ENCODE measurements at places on chromosomes 2 and 18.

- DNase-seq: peak; percentile 55
These were observed 1.8 kb downstream of the ZFP36L2 start for GRCh38 chr2:43224571-43225092.

GRCh38 chr2:142286618-142287017, 155.8 kb upstream of the LRP1B start:
- DNase-seq: no peak

GRCh38 chr2:26976237-26976636, 5.8 kb downstream of the MAPRE3 start:
- no peak for DNase-seq

GRCh38 chr2:160227293-160227915, 27.3 kb upstream of the ITGB6 start:
- no peak for DNase-seq

DNA sequence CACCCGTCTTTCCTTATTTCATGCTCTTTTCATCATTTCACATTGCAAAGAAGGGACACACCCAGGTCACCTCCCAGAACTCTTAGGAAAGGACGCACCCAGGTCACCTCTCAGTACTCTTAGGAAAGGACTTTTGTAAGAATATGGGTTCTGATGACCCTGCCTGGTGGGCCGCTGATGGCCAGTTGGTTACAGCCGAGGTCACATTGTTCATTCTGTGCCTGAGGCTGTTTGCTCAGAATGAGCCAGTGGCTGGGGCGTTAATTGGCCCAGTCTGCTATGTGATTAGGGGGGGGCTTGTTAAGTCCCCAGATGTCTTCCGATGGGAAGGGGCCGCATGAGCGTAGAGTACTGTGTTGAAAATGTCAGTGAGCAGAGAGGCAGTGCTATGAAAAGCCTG, 9.4 kb downstream of the MLPH start:
- no peak for DNase-seq

DNA sequence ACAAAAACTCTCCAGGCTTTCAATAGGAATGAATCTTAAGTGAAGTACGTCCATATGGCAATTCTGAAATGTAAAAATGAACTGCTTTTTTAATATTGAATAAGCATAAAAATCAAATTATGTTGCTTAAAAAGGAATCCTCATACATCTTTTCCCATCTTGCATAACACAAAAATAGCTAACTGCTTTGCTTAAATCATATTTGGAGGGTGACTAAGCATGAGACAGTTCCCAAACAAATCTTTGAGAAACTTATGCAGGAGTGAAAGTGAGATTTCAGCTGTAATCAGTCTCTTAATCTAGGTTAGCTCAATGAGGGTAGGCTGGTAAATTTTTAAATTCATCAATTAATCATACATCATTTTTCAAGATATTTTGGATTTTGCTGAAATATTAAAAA, 111.5 kb downstream of the MBD5 start:
- no peak for DNase-seq

DNA sequence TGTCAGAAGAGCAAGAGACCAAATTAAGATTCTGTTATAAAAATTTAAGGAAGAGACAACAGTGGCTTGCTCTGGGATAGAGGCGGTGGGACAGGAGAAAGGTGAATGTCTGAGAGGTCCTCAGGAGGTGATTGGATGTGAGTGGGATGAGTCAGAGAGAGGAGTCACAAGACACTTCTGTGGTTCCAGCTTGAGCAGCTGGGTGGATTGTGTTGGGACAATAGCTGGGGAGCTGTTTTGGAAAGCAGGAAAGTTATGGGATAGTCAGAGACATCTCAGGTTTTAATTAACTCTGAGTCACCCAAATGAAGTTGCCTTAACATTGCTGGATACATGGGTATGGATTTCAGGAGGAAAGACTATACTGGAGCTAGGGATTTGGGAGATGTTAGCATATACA, 218.0 kb upstream of the TRIB2 start:
- DNase-seq: no peak

GRCh38 chr2:95014126-95014708, 11.3 kb upstream of the MAL start:
- no peak for DNase-seq

DNA sequence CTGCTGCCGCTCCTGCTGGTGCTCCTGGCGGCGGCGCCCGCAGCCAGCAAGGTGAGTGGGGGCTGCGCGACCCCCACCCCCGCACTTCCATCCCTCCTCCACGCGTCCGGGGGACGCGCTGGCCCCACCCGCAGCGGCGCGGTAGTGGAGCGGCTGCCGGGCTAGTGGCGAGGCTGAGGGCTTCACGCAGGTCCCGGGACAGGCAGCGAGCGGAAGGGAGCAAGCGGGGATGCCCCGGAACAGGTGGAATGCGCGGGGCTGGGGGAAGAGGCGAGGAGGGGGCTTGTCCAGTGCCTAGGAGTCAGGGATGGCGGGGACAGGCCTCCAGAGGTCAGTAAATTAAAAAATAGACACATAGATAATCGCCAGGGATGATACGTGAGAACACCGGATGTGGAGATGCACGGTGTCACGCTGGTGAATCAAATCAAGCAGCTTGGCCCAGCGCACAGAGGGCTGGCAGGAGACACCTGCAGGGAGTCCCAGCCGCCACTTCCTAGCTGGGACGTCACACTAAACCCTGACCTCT, 403 bp downstream of the COL4A3 start:
- DNase-seq: no peak

DNA sequence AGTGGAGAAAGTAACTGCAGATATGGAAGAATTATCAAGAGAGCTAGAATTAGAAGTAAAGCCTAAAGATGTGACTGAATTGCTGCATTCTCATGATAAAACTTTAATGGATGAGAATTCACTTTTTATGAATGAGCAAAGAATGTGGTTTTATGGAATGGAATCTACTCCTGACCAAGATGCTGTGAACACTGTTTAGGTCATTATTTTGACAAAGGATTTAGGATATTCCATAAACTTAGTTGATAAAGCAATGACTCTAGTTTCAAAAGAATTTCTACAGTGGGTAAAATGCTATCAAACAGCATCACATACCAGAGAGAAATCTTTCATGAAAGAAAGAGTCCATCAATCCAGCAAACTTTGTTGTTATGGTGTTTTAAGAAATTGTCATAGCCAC, 1317.7 kb upstream of the ACVR2A start:
- DNase-seq: no peak

DNA sequence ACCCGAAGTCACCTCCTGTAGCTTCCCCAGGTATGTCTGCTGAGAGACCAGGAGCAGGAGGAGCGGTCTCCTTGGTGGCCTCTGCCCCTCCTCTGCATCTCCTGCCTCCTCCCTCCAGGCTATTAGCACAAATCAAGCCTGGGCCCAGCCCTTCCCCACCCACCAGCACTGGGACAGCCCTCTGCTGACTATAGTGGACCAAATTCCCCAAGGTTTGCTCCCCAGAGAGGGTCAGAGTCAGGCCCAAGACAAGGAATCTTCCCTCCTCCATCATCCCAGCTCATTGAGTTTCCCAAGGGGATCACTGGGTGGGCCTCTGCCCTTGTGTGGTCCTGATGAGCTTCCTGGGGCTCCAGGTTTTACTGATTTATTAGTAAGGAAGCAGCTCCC, 62.1 kb downstream of the EMILIN2 start:
- DNase-seq: no peak

GRCh38 chr18:7511106-7511505, 56.0 kb upstream of the PTPRM start:
- DNase-seq: no peak

GRCh38 chr18:23337599-23338444, 115.3 kb upstream of the RIOK3 start:
- no peak for DNase-seq

DNA sequence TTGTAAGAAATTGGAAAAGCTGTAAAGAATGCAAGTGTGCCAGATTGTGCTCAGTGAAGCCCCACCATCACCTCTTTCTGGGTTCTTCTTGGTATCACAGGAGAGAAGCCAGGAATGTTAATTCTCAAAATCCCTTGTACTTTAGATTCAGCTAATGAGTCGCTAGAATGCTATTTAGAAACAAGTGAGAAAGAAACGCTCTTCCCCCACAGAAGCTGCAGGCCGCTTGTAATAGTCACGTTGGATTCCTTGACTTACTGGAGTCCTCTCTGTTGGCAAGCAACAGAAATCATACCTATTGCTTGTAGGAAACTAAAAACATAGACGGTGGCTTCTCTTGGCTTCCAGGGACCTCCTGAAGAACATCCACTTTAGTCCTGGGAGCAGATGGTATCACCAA, 375.6 kb upstream of the LRATD1 start:
- DNase-seq: no peak

- DNase-seq: no peak
These were observed 750.6 kb upstream of the SALL3 start for GRCh38 chr18:78228974-78229373.

DNA sequence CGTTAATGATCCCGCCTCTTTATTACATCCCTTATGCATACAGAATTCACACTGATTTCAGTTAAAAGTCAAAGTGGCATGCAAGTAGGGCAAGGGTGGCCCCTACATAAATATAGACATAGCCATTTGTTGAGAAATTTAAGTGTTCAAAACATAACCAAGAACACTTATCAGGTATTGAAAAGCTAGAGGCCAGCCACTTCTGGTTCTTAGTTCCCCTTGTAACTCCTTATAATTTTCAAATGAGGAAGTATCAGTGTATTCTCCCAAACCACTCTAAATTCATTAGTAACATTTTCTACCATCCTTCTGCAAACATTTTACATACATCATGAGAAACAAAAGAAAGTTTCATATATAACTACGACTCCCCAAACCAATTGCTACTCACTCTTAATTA, 5.8 kb upstream of the ARL5A start:
- no peak for DNase-seq

DNA sequence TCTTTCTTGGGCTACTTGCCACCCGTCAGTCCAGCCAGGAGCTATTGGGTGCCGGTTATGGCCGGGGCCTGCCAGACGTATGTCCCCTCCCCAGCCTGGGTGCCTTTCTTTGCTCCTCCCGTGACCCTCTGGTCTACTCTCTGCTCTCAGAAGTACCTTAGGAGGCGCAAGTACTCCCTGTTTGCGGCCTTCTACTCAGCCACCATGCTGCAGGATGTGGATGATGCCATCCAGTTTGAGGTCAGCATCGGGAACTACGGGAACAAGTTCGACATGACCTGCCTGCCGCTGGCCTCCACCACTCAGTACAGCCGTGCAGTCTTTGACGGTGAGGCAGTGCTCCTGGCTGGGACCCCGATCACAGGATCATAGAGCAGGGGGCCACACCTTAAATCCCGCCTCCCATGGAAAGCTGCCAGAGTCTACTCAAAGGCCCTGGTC, 99.5 kb downstream of the DYSF start:
- no peak for DNase-seq

GRCh38 chr2:18467749-18468360, 92.6 kb downstream of the RDH14 start:
- DNase-seq: no peak

DNA sequence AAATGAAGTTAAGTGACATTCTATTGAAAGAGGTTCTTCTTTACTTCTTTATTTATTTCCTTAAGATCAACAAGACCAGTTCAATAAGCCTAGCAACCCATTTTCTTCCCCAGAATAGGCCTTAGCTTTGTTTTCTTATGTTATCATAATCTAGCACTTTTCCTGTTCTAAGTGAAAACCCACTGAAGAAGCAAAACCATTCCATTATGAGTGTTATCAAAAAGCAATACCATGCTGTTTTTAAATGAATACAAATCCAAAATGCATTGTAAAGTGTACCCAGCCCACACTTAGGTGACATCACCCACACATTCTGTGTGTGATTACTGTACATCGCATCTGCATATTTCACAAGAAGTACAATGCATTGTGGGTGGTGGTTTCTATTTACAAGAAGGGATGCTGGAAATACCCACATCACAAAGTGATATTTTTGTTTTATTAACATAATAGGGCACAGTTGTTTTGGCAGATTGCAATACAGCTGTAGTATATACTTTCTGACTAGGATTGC, 679.5 kb downstream of the KCNJ3 start:
- no peak for DNase-seq

GRCh38 chr2:59804732-59805131, 748.7 kb downstream of the BCL11A start:
- DNase-seq: no peak

GRCh38 chr2:54059986-54060385, 55.4 kb upstream of the ACYP2 start:
- no peak for DNase-seq

DNA sequence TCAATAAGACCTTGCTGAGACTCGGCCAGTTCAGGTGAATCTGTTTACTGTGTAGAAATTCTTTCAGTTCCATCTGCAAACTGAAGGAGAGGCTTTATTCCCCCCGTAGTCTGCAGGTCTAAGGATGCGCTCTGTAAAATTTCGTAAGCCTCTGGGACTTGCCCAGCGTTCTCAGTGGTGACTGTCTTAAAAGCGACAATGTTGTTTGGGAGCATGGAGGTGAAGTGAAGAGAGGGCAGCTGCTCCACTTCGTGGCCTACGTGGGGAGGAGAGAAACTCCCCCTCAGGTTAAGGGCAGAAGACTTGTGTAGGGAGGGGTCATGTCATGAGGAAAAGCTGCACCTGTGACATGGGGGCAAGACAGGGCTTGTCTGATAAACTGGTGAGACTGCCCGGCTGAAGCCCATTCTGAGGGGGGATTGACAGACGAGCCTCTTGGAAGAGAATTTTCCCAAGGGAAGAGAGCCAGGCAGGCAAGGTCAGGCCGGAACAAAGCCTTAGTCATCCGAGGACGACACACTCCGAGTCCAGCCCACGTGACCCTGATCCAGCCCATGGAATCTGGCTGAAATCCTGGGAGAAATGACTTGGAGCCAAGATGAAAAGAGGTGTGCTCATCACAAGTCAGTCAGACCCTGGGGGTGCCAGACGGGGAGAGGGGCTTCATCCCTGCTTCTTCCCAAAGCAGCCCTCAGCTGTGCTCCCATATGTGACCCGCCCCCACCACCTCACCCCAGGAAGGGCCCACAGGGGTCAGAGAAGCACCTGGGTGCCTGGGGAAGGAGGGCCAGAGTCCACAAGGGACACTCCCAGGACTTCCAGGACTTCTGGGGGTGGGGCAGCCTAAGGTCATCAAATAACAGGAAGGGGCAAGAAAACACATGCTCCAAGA, 88.5 kb upstream of the SH3BP4 start:
- DNase-seq: no peak

DNA sequence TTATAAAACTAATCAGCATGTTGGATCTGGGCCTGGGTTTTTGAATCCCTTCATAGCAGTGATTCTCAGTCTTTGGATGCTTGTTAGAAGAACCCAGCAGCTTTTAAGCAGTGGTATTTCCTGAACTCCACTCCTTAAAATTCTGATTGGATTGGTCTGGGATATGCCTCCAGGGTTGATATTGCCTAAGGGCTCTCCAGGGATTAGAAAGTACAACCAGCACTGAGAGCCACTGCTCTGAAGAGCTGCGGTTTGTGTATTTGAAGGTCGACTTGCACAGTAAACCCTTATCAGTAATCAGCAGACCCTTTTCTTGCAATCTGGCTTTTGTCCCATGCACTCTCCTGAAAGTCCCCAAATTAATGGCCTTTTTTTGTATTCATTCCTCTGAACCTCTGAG, 17.0 kb upstream of the RBMS1 start:
- no peak for DNase-seq

DNA sequence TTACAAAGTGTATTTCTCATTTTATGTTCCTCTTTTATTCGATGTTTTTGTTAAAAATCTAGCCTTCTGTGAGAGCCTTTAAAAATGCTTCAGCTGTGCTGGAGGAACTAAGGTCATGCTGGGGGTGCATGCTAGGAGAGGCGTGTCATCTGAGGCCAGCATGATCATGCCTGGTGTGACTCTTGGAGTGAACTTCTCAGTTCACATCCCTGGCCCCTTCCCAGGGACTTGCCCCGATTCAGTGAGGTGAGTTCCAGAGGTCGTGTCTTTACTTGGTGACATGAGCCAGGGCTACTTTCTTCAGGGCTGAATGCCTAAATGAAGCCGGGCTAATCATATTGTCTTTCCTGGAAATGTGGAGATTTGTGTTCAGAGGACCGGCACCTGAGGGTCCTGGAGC, 264.9 kb downstream of the MREG start:
- no peak for DNase-seq

All from HL-60 (cell line).